ENCODE measurements at places on chromosomes 2 and 18.

GRCh38 chr2:16861530-16861929 is 195.9 kb upstream of the CYRIA start:
- DNase-seq = no peak

- no peak for DNase-seq
Observed at GRCh38 chr2:191112448-191112901, 38.3 kb downstream of the STAT4 start.

- DNase-seq = no peak
Observed at GRCh38 chr2:144465749-144466148, 54.2 kb downstream of the ZEB2 start.

DNA sequence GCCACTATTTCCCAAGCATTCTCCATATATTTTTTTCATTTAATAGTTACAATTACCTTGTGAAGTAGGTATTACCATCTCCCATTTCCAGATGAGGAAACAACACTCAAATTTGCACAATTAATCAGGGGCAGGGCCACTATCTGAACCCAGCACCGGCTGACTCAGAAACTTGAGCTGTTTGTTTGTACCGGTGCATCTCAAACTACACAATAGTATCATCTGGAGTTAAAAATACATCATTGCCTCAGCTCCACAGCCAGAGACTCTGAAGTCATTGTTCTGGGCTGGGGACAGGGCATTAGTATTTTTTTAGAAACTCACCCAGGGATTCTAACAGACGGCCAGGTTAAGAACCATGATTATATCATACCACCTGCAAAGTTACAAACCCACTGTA is 55.9 kb downstream of the CDCA7 start:
- DNase-seq = no peak

- DNase-seq = no peak
Observed at GRCh38 chr2:64869126-64869525, 120.1 kb upstream of the SLC1A4 start.

DNA sequence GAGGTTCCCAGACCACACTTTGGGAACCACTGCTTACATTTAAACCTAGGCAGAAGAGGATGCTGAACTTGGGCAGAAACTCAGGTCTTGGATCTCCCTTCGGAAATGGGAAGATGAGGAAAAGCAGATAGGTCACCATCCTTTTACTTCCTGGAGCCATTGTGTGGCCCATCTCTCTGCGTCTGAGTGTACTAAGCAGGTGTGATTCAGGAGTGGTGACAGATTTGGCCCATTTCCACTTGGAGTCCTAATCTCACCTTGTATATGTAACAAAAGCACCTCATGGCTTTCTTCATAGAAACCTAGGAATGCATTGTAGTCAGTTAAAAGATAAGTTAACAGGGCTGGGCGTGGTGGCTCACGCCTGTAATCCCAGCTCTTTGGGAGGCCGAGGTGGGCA is 71.0 kb downstream of the PRKCE start:
- no peak for DNase-seq

- DNase-seq = no peak
Observed at GRCh38 chr18:47949202-47949601, 18.7 kb upstream of the SMAD2 start.

DNA sequence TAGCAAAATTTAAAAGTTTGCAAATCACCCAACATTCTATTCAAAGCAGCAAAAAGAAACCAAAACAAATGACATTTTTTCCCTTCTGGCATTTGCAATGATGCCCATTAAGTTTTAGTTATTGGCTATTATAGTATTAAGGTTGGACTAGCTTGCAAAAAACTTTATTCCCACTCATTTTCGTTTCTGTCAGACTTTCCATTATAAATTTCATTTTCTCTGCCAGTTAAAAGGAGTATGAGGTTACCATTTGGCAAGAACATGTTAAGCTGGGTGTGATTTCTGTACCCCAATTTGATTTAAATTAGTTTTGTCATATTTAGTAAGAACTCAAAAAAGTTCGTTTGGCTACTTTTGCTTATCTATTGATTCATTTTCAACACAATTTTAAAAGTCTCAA is 187.9 kb downstream of the TCF4 start:
- DNase-seq = no peak

GRCh38 chr2:101725515-101726192 is 28.1 kb downstream of the MAP4K4 start:
- no peak for DNase-seq

- no peak for DNase-seq
Observed at GRCh38 chr2:219124381-219125110, 36.1 kb downstream of the NHEJ1 start.

- DNase-seq = no peak
Observed at GRCh38 chr2:230158468-230158867, 61.3 kb downstream of the SP110 start.

DNA sequence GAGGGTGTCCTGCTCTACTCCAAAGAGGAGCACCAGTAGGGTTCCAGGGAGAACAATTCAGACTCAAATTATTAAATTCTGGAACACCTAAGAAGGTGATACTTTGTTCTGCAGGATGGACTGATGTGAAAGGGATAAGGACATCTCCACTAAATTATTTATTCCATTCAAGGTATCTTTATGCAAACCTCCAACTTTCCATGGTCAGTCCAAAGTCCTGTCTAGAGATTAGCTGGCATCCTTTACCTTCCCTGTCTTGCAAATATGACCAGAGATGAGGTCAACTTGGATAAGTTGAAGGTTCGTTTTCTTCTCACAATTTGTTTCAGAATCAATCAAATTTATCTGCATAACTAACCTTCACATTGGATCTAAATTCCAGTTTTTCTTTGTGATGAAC is 8.7 kb upstream of the ZBTB14 start:
- no peak for DNase-seq

GRCh38 chr2:119838179-119838578 is 78.5 kb downstream of the PTPN4 start:
- DNase-seq = no peak

DNA sequence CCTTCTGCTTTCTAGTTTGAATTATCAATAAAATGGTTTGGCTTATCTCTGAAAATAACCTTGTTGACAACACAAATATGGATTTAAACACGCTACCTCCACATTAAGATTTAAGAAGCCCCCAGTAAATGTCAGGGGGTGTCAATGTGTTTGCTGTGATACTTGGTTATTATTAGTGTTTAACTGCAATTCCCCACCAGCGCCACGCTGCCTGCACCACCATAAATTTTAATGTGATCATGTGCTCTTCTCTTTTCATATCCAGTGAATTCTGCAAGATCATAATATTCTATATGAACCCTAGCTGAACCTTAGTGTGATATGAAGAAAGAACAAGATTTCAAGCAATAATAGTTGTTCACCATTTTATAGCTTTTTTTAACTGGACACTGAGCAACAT is 330.7 kb downstream of the AGPS start:
- no peak for DNase-seq

- DNase-seq = no peak
Observed at GRCh38 chr2:137847443-137847842, 116.8 kb upstream of the HNMT start.

DNA sequence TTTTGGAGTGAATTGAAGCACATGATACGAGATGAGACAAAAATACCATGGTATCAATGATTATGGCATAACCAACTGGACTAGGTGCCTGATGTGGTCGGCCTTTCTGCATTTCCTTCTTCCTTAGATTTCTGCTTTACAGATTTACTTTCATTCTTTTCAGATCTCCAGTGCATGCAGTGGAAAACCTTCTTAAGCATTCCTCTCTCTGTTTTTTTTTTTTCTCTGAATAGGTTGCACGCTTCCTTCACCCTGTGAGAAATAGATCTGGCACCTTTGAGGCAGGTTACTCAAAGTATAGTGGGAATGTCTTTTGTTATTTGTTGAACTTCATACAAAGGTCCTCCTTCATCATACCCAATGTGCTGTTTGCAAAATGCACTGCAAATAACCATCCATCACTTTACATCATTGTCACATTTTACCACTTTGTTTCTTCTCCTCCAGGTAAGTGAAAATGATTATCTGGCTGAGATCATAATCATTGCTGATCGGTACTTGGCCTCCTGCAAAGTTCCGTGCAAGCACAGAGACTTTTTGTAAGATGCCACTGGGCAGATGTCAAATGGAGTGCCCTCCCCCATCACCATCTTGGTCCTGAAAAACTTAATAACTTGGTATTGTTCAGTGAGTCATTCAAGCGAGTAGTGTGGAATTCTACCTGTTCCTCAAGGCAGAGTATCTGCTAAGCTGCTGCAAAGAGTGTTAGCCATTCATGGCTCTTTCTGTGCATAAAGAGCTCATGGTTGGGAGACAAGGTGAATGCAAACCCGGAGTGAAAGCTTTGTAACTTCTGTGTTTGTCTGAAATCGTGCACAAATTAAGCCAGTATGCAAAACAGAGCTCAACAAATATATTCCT is 30.0 kb upstream of the KLHL14 start:
- no peak for DNase-seq

DNA sequence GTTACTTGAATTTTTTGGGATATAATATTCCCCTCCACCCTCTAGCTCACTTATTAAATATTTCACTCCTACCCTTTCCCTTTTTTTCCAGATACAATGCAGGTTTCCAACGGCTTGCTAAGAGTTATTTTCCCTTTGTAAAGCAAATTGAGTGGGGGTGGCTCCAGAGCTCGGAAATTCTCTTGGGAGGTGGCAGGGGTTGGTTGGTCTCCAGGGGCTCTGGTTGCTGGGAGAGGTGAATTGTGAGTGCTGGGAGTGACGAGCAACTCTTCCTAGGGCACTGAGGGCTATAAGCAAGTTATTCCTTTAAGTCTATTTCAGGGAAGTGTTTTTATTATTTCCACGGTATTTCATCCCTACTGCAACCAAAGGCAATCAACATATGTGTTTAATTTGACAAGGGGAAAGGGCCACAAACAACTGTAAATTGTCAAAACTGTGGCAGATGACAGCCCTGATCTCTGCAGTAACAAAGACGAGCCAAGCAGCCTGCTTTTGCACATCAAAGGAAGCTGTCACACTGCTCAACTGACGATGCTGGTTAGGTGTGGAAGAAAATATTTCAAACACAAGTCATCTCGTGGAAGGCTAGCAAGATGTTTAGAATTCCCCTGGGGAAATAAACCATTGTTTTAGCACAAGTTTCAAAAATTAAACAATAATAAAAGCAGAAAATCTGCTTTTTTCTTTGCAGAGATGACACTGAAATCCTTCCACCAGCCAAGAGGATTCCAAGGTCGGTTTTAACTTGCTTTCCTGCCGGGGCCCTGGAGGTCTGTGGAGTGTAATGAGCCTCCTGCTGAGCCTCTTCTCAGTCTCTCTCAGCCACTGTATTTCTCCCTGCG is 34.8 kb upstream of the ASXL2 start:
- DNase-seq = no peak

GRCh38 chr2:43331422-43331821 is 105.0 kb upstream of the ZFP36L2 start:
- no peak for DNase-seq

- no peak for DNase-seq
Observed at GRCh38 chr2:237725661-237726060, 72.9 kb upstream of the RBM44 start.

GRCh38 chr2:53450923-53451322 is 316.7 kb upstream of the CHAC2 start:
- no peak for DNase-seq

DNA sequence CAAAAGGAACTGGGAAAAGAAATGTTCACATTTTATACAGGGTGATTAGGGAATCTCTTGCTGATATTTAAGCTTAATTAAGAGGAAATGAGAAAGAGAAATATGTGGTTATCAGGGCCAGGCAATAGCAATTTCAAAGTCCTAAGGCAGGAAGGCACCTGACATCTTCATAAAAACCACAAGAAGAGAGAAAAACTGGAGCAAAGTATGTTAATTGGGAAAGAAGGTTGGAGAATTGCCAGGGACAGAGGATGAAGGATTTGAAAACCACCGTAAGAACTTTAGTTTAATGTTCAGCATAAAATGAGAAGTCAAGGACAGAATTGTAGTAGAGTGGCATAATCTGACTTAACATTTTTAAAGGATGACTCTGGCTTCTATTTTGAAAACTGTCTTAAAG is 691.8 kb upstream of the NRXN1 start:
- no peak for DNase-seq

GRCh38 chr18:68533641-68534040 is 181.3 kb downstream of the TMX3 start:
- DNase-seq = no peak
